Immature natural killer cell (primary cell): ENCODE measurements at places on chromosomes 4 and X. TPM values are rescaled to one million over a fixed set of nuclear protein-coding genes. Genes with fewer than 3 reads are reported as not detected.

Gene USP17L19
- not detected for polyA plus RNA-seq

Gene SLAIN2
- polyA plus RNA-seq, result 28.4 TPM

Gene HTN3
- polyA plus RNA-seq, result not detected

- H3K27me3 ChIP-seq, result peaks cover 2% of the 10 kb centered on the region
- H3K4me1 ChIP-seq, result no peaks in the 10 kb centered on the region
- no peak overlapping the region for H3K4me3 ChIP-seq
- no peak overlapping the region for H3K27ac ChIP-seq
Measured at GRCh38 chr4:159051245-159052071, 51.4 kb upstream of the RAPGEF2 start.

GRCh38 chr4:165222651-165222994, 15.3 kb downstream of the KLHL2 start:
- DNase-seq, result no peak
- H3K27ac ChIP-seq, result peak overlapping the region; percentile 3
- H3K4me1 ChIP-seq, result peaks cover 36% of the 10 kb centered on the region
- no peak overlapping the region for H3K4me3 ChIP-seq
- H3K27me3 ChIP-seq, result no peaks in the 10 kb centered on the region
- peaks cover 7% of the 10 kb centered on the region for H3K36me3 ChIP-seq
